ENCODE measurements at places on chromosomes 12 and 14. TPM values are rescaled to one million over a fixed set of nuclear protein-coding genes. Genes with fewer than 3 reads are reported as not detected.
A peak's percentile ranks its signal among the peaks of the same experiment; 100 is the strongest.

NAA30 gene
- total RNA-seq: 23.9 TPM

GYS2 gene
- 0.05 TPM for total RNA-seq

ALDH2 gene
- total RNA-seq: 0.79 TPM

CACNB3 gene
- total RNA-seq: 9.7 TPM

SLC10A1 gene
- total RNA-seq: not detected

JAG2 gene
- 24.7 TPM for total RNA-seq

TPCN1 gene
- total RNA-seq: 14.3 TPM

ADAM20 gene
- total RNA-seq: 0.34 TPM

VIPAS39 gene
- total RNA-seq: 18.5 TPM

- H3K4me1 ChIP-seq: no peaks in the 10 kb centered on the region
- DNase-seq: peak; percentile 56
- H3K27ac ChIP-seq: no peak overlapping the region
- H3K36me3 ChIP-seq: no peaks in the 10 kb centered on the region
- no peak overlapping the region for H3K4me3 ChIP-seq
- no peaks in the 10 kb centered on the region for H3K27me3 ChIP-seq
Measured at GRCh38 chr12:129119537-129119936, 266.3 kb downstream of the GLT1D1 start.

- no peak overlapping the region for H3K27ac ChIP-seq
- no peak for DNase-seq
- H3K4me3 ChIP-seq: no peak overlapping the region
- no peaks in the 10 kb centered on the region for H3K27me3 ChIP-seq
Measured at GRCh38 chr12:18939051-18939450, 190.5 kb upstream of the PLEKHA5 start.

DNA sequence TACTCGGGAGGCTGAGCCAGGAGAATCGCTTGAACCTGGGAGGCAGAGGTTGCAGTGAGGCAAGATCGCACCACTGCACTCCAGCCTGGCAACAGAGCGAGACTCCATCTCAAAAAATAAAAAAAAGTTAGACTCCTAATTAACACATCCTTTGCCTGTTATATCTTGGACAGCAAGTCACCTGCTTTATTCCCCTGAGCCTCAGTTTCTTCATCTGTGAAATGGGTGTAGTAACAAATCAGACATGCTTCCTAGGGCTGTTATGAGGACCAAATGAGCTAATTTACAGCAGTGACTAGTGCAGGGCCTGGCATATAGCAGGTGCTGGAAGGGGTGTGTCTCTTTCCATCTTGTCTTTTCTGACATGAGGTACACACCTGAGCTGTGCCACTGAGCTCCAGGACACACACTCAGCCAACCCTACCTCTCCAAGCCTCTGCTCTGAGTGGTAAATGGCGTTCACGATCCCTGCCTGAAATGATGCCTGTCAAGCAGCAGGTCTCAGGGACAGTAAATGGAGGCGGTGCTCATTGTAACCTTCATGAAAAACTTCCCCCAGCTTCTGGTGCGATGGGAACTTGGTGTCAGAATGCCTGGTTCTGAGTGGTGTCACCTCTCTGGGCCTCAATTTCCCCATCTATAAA lies 31.7 kb downstream of the FOXN4 start:
- H3K4me1 ChIP-seq: 0 out of 2 replicates have a peak, but pooled peaks cover 6% of the 10 kb centered on the region
- no peak overlapping the region for H3K27ac ChIP-seq
- no peak overlapping the region for H3K4me3 ChIP-seq
- H3K36me3 ChIP-seq: no peaks in the 10 kb centered on the region

DNA sequence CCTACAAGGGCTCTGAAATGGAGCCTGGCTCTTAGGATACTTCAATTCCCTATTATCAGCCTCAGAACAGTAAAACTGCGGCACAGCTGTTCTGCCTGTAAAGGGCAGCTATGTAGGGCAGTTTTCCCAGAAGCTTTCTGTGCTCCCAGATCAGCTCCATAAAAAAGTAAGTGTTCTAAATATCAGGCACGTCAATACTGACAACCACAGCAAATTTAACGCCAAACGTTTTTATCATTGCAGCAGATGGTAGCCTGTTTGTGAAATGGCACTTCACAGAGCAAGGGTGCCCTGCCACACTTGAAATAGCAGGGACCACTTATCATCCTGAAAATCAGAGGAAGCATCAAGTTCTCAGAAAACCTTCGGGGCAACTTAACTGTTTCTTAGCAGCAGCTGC lies 54.8 kb upstream of the PTHLH start:
- H3K4me3 ChIP-seq: no peak overlapping the region
- H3K27ac ChIP-seq: peak overlapping the region; percentile 85
- no peaks in the 10 kb centered on the region for H3K27me3 ChIP-seq
- DNase-seq: peak; percentile 68
- H3K4me1 ChIP-seq: peaks cover 38% of the 10 kb centered on the region

DNA sequence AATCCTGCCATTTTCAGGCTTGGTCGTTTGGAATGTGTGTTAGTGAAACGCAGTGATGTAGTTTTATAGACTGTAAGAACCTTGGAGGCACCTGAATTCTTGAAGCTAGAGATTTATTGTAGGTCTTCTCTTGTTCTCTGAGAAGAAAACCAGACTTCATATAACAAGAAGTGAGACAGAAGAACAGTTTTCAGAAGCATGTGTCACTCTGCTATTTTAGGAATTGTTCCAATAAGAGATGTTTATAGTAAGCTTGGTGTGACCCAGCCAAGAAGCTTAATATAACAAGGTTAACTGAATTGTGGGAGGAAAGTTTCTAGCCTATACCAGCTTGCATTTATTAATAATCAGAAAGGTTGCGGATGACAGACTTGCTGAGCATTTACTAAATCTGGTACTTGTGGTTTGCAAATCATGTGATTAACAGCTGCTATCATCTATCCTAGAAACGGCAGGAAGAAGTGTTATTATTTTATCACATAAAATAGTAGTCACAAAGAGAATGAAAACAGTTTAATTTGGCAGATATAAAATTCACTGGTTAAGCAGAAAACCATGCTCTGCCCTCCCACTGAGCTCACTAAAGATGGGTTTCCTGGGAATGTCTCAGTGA lies 49.2 kb upstream of the BCAT1 start:
- peak; percentile 5 for DNase-seq
- no peaks in the 10 kb centered on the region for H3K27me3 ChIP-seq
- H3K4me3 ChIP-seq: no peak overlapping the region
- no peak overlapping the region for H3K27ac ChIP-seq
- H3K4me1 ChIP-seq: peaks cover 9% of the 10 kb centered on the region
- no peaks in the 10 kb centered on the region for H3K36me3 ChIP-seq

- H3K36me3 ChIP-seq: no peaks in the 10 kb centered on the region
- DNase-seq: no peak
- no peaks in the 10 kb centered on the region for H3K27me3 ChIP-seq
- H3K4me1 ChIP-seq: no peaks in the 10 kb centered on the region
Measured at GRCh38 chr12:62654326-62655241, 188.0 kb downstream of the MON2 start.

GRCh38 chr14:61887628-61888027 lies 125.4 kb downstream of the SNAPC1 start:
- no peak for DNase-seq
- no peaks in the 10 kb centered on the region for H3K27me3 ChIP-seq
- no peaks in the 10 kb centered on the region for H3K4me1 ChIP-seq
- H3K4me3 ChIP-seq: no peak overlapping the region
- H3K27ac ChIP-seq: no peak overlapping the region
- H3K36me3 ChIP-seq: no peaks in the 10 kb centered on the region

- no peak overlapping the region for H3K4me3 ChIP-seq
- peaks cover 18% of the 10 kb centered on the region for H3K27me3 ChIP-seq
- DNase-seq: no peak
- H3K4me1 ChIP-seq: no peaks in the 10 kb centered on the region
Measured at GRCh38 chr12:7061138-7061537, 620 bp downstream of the C1S start.

GRCh38 chr14:61179061-61179690 lies 102.0 kb downstream of the TMEM30B start:
- H3K4me1 ChIP-seq: peaks cover 47% of the 10 kb centered on the region
- H3K27ac ChIP-seq: peak overlapping the region; percentile 76
- no peaks in the 10 kb centered on the region for H3K27me3 ChIP-seq
- DNase-seq: no peak
- no peaks in the 10 kb centered on the region for H3K36me3 ChIP-seq
- no peak overlapping the region for H3K4me3 ChIP-seq

DNA sequence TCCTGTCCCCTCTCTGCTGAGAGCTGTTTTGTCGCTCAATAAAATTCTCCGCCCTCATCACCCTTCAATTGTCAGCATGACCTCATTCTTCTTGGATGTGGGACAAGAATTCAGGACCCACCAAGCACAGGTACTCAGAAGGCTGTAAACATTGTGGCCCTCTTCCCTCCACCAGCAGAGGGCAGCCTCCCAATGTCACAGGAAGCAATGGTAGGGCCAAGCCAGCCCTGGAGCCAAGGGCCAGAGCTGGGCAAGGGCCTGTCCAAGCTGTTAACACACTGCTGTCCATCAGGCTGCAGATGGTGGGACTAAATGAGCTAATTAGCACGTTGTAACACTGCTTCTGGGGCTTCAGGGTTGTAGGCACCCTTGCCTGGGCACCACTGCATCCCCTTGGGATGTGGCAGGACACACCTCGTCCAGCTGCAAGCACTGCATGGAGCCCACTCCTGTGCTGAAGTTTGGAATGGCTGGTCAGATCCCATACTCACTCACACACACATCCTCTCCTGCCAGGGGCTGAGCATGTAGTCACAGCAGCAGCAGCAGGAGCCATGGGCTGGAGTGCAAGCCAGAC lies 62.7 kb upstream of the HECTD1 start:
- no peaks in the 10 kb centered on the region for H3K36me3 ChIP-seq
- H3K27ac ChIP-seq: no peak overlapping the region
- H3K4me1 ChIP-seq: no peaks in the 10 kb centered on the region
- H3K4me3 ChIP-seq: no peak overlapping the region

GRCh38 chr12:97235102-97235501 lies 227.5 kb upstream of the RMST start:
- H3K4me1 ChIP-seq: no peaks in the 10 kb centered on the region
- no peaks in the 10 kb centered on the region for H3K27me3 ChIP-seq
- H3K27ac ChIP-seq: no peak overlapping the region
- no peak overlapping the region for H3K4me3 ChIP-seq
- DNase-seq: no peak
- no peaks in the 10 kb centered on the region for H3K36me3 ChIP-seq

DNA sequence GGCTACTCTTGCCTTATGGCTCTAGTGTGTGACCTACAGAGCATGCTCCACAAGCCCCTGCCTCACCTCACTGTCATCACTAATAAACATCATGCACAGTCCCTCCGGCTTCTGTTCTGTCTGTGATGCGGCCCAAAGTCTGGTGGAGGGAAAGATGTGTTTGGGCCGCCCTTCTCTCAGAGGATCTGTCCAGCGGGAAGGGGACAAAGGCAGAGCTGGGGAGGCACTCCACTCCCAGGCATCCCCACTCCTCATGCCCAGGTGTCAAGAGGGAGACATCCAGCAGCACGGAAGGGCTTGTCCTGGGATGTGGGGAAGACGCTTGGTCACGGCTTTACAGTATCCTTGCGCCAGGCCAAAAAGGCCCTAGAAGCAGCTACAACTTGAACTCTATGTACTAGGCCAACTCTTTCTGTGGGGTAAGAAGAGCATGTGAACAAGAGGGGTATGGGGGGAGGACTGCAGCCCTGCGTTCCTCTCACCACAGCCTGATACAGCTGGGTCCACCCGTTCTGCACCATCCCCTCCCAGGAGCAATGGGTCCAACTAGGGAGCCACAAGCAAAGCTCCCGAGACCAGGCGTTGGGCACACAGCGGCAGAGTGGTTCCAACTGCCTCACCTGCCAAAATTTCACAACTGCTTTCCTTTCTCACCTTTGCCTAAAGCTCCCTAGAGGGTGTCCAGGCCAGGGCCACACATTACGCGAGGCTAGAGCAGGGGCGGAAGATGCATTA lies 10.7 kb downstream of the CACNB3 start:
- no peak overlapping the region for H3K27ac ChIP-seq
- no peaks in the 10 kb centered on the region for H3K27me3 ChIP-seq
- no peaks in the 10 kb centered on the region for H3K4me1 ChIP-seq
- no peak for DNase-seq

GRCh38 chr14:75456069-75456996 lies 28.5 kb downstream of the JDP2 start:
- peaks cover 32% of the 10 kb centered on the region for H3K4me1 ChIP-seq
- no peak for DNase-seq
- H3K36me3 ChIP-seq: no peaks in the 10 kb centered on the region
- no peaks in the 10 kb centered on the region for H3K27me3 ChIP-seq
- no peak overlapping the region for H3K27ac ChIP-seq
- H3K4me3 ChIP-seq: no peak overlapping the region

GRCh38 chr12:130213249-130213648 lies 51.0 kb downstream of the FZD10 start:
- H3K36me3 ChIP-seq: no peaks in the 10 kb centered on the region
- DNase-seq: no peak
- H3K4me1 ChIP-seq: no peaks in the 10 kb centered on the region

DNA sequence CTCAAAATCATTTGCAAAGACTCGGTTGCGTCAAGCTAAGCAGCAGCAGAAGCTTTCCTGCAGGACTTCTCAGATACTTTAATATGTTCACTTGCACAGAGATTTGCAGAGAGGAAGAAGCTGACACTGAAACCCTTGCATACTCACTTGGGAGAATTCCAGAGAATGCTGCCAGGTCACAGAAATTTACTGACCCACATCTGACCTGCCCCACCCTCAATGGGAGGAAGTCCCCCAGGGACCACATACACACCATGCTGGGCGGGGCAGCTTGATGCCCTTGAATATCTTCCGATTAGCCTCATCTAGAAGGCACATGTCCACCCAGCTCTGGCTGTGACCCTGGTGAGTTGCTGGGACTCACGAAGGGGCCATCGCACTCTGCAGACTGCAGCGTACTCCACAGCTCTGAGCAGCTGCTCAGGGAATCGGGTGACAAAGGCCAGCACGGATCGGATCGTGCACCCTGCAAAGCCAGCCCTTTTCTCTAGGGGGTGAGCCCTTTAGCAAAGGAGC lies 83.2 kb downstream of the ITPK1 start:
- peak overlapping the region; percentile 65 for H3K27ac ChIP-seq
- H3K4me3 ChIP-seq: no peak overlapping the region
- DNase-seq: peak; percentile 83
- no peaks in the 10 kb centered on the region for H3K27me3 ChIP-seq

GRCh38 chr12:89187507-89187906 lies 164.8 kb downstream of the DUSP6 start:
- H3K27ac ChIP-seq: no peak overlapping the region
- DNase-seq: no peak
- no peaks in the 10 kb centered on the region for H3K36me3 ChIP-seq
- H3K4me1 ChIP-seq: no peaks in the 10 kb centered on the region
- no peak overlapping the region for H3K4me3 ChIP-seq

- DNase-seq: no peak
- peak overlapping the region; percentile 98 for H3K4me3 ChIP-seq
- H3K4me1 ChIP-seq: no peaks in the 10 kb centered on the region
- peak overlapping the region; percentile 73 for H3K27ac ChIP-seq
- H3K27me3 ChIP-seq: no peaks in the 10 kb centered on the region
Measured at GRCh38 chr12:32105986-32106516, 596 bp upstream of the BICD1 start.

- H3K4me3 ChIP-seq: no peak overlapping the region
- no peaks in the 10 kb centered on the region for H3K4me1 ChIP-seq
- H3K27me3 ChIP-seq: peaks cover 21% of the 10 kb centered on the region
- no peak for DNase-seq
- H3K27ac ChIP-seq: no peak overlapping the region
- H3K36me3 ChIP-seq: no peaks in the 10 kb centered on the region
Measured at GRCh38 chr12:2152134-2152533, 99.3 kb downstream of the CACNA1C start.

Data from SJCRH30 (cell line).